ENCODE measurements at places on chromosomes 3 and 15. TPM values are rescaled to one million over a fixed set of nuclear protein-coding genes. Genes with fewer than 3 reads are reported as not detected.

TNNC1 gene
- 0.45 TPM for total RNA-seq

FETUB gene
- not detected for total RNA-seq

XCR1 gene
- total RNA-seq, result not detected

TMEM266 gene
- 0.34 TPM for total RNA-seq

TBC1D5 gene
- total RNA-seq, result 52.6 TPM

ALPK3 gene
- total RNA-seq, result 4.4 TPM

XYLB gene
- total RNA-seq, result 12.0 TPM

CEP19 gene
- total RNA-seq, result 6.3 TPM

SLC12A1 gene
- 0.20 TPM for total RNA-seq

KLHL6 gene
- 0.11 TPM for total RNA-seq

SMCO1 gene
- total RNA-seq, result not detected

GFM1 gene
- 34.5 TPM for total RNA-seq

ACTC1 gene
- 2.8 TPM for total RNA-seq

ATP10A gene
- 4.9 TPM for total RNA-seq

TTLL13 gene
- 0.19 TPM for total RNA-seq

LCTL gene
- 2.1 TPM for total RNA-seq

ZNF80 gene
- not detected for total RNA-seq

ICE2 gene
- total RNA-seq, result 80.3 TPM

CPLX3 gene
- not detected for total RNA-seq

PLSCR4 gene
- 1.1 TPM for total RNA-seq

KNG1 gene
- total RNA-seq, result not detected

TWF2 gene
- 31.7 TPM for total RNA-seq

HGD gene
- total RNA-seq, result 1.2 TPM

TRPM1 gene
- not detected for total RNA-seq

DTWD1 gene
- 28.5 TPM for total RNA-seq

C3orf20 gene
- not detected for total RNA-seq

IP6K1 gene
- total RNA-seq, result 63.3 TPM

OIP5 gene
- 25.2 TPM for total RNA-seq

AQP9 gene
- not detected for total RNA-seq

ETFA gene
- total RNA-seq, result 109 TPM

SORD gene
- total RNA-seq, result 58.2 TPM

TTC14 gene
- total RNA-seq, result 41.1 TPM

ANKRD28 gene
- 36.8 TPM for total RNA-seq
